HFFc6 (cell line): ENCODE measurements at places on chromosomes 4 and X. TPM values are rescaled to one million over a fixed set of nuclear protein-coding genes. Genes with fewer than 3 reads are reported as not detected.
A peak's percentile ranks its signal among the peaks of the same experiment; 100 is the strongest.

DNA sequence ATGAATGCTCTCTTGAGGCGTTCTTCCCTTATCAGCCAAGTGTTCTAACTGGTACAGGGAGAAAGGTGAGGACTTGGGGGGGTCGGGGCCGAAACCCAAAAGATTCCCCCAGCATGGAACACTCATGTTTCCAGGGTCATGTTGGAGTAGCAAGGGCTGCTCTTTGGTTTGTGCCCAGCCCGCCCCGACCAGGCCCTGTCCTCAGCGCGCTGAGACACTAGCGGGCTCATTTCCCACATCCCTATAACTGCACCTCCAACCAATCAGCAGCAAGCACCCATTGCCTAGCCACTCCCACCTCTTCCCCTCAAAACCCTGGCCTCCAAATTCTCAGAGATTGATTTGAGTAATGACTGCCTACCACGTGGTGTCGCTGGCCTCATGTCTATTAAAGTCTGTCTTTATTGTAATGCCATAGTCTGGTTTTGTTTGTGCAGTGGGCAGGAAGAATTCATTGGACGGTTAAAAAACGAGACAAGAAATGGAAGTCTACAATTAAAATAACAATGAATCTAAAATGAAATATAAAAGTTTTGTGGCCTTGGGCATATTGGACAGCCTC, 1928.4 kb downstream of the STIM2 start:
- no peaks in the 10 kb centered on the region for H3K36me3 ChIP-seq
- H3K4me3 ChIP-seq: no peak overlapping the region
- H3K27ac ChIP-seq: no peak overlapping the region
- H3K4me1 ChIP-seq: no peaks in the 10 kb centered on the region; the same call in 1 of the 2 replicates
- no peaks in the 10 kb centered on the region for H3K27me3 ChIP-seq
- DNase-seq: no peak

- H3K27me3 ChIP-seq: peaks cover under 1% of the 10 kb centered on the region; the same call in 1 of the 2 replicates
- DNase-seq: no peak
- H3K36me3 ChIP-seq: no peaks in the 10 kb centered on the region
- H3K4me1 ChIP-seq: peaks cover 34% of the 10 kb centered on the region
Observed at GRCh38 chr4:4578981-4579380, 37.1 kb upstream of the STX18 start.

- H3K4me3 ChIP-seq: no peak overlapping the region
- no peaks in the 10 kb centered on the region; the same call in 1 of the 2 replicates for H3K27me3 ChIP-seq
- H3K27ac ChIP-seq: no peak overlapping the region
- no peak for DNase-seq
- H3K36me3 ChIP-seq: no peaks in the 10 kb centered on the region
Observed at GRCh38 chrX:35880601-35881000, 38.9 kb upstream of the CFAP47 start.

GRCh38 chrX:28016823-28017222, 35.6 kb upstream of the DCAF8L1 start:
- H3K4me1 ChIP-seq: no peaks in the 10 kb centered on the region
- H3K27me3 ChIP-seq: no peaks in the 10 kb centered on the region
- DNase-seq: no peak
- no peak overlapping the region for H3K27ac ChIP-seq
- no peak overlapping the region for H3K4me3 ChIP-seq
- H3K36me3 ChIP-seq: no peaks in the 10 kb centered on the region

- no peaks in the 10 kb centered on the region for H3K36me3 ChIP-seq
- peak within 1 kb of the TSS; percentile 90 for H3K4me3 ChIP-seq
- H3K27me3 ChIP-seq: peaks cover 5% of the 10 kb centered on the region
- peak; percentile 0 for DNase-seq
- no peak within 1 kb of the TSS for H3K27ac ChIP-seq
Observed at GRCh38 chr4:104494822-104495559, at the start of gene CXXC4. TSS of gene CXXC4 (minus strand) at chr4:104494894. CDS start at chr4:104491802, 3,092 bp downstream.

The REPS2 gene
- 0.08 to 0.09 TPM (median 0.08 TPM) in 3 replicates for total RNA-seq

DNA sequence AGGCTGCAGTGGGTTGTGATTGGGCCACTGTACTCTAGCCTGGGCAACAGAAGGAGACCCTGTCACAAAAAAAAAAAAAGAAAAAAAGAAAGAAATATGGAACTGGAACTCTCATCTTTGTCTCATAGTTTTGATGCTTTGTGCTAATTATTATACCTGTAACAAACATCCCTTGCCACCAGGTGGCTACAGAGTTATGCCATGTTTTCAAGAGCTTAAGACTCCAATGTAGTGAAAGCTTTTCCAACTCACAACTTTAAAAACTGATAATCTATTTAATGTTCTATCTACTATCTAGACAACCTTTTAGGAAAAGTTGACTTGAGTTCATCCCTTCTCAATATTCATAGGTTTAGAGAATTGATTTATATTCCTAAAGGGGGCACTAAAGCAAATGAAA, 42.4 kb downstream of the HTR2C start:
- H3K36me3 ChIP-seq: no peaks in the 10 kb centered on the region
- no peaks in the 10 kb centered on the region for H3K4me1 ChIP-seq
- H3K27ac ChIP-seq: no peak overlapping the region
- DNase-seq: peak; percentile 1

DNA sequence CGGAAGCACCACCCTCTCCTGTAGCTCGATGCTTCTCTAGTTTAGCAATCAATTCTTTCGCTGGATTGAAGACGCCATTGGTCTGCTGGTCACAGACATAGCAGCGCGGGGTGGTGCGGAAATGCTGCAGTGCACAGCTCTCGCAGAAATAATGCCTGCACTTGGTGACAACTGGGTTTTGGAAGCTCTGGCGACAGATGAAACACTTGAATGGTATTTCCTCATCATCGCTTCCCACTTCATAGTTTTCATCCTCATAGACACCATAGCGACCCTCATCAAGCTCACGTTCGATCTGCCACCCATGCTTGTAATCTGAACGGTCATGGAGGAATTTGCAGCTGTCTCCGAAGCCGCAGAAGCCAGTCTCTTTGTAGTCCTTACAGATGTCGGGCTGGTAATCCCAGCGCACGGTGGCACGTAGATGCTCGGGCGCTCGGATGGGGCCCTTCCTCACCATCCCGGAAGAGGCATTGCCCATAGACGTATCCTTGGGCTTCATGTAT, 854 bp downstream of the RNF113A start:
- H3K4me1 ChIP-seq: peaks cover 16% of the 10 kb centered on the region
- peak overlapping the region; percentile 97 for H3K4me3 ChIP-seq
- H3K27ac ChIP-seq: peak overlapping the region; percentile 93
- peaks cover 1% of the 10 kb centered on the region; the same call in 1 of the 2 replicates for H3K27me3 ChIP-seq

DNA sequence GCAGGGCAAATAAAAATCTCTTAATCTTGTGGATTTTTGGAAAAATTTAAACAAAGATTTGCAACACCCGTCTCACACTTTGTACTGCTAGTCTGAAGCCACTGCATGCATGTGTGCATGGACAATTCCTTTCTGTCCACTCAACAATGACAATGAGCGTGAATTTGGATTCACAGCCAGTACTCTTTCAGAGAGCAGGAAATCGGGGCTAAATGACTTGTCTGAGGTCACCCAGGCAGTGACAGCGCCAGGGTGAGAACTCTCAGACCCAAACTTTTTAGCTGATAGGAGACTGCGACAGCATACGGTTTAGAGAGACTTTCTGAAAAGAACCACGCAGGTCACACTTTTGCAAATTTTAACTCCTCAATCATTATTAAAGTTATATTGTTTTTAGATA, 90.9 kb downstream of the ZNF827 start:
- peak overlapping the region; percentile 28; the same call in 1 of the 2 replicates for H3K27ac ChIP-seq
- H3K36me3 ChIP-seq: peaks cover 31% of the 10 kb centered on the region
- peaks cover 49% of the 10 kb centered on the region for H3K4me1 ChIP-seq
- no peak overlapping the region for H3K4me3 ChIP-seq
- no peaks in the 10 kb centered on the region; the same call in 1 of the 2 replicates for H3K27me3 ChIP-seq
- DNase-seq: no peak

GRCh38 chrX:101359966-101360365, 11.4 kb upstream of the TIMM8A start:
- peaks cover 8% of the 10 kb centered on the region; the same call in 1 of the 2 replicates for H3K27me3 ChIP-seq
- no peaks in the 10 kb centered on the region for H3K36me3 ChIP-seq

GRCh38 chrX:140050906-140051305, 85.6 kb upstream of the CXorf66 start:
- no peak for DNase-seq
- H3K4me1 ChIP-seq: no peaks in the 10 kb centered on the region
- no peak overlapping the region for H3K4me3 ChIP-seq
- H3K36me3 ChIP-seq: no peaks in the 10 kb centered on the region
- no peaks in the 10 kb centered on the region; the same call in 1 of the 2 replicates for H3K27me3 ChIP-seq
